ENCODE measurements at places on chromosomes 1 and 21.

GRCh38 chr1:205058853-205059252 is 15.8 kb downstream of the CNTN2 start:
- DNase-seq: no peak

DNA sequence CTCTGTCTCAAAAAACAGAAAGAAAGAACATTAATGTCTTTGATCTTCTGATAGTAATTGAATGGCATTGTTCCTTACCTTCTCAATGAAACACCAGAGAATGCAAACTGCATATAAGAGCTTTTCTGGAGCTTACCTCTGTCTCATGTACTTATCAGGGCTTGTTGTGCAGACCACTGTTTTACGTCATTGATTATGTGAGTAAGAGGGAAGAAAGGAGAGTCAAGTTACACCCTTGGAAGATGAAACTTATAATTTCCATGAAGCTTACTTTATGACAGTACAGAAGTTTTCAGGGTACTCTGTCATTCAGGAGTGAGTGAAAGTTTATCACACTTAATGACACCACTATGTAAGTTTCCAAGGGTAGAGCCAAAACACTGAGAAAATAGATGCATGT is 49.0 kb upstream of the MAB21L3 start:
- no peak for DNase-seq

- no peak for DNase-seq
These were observed 562.1 kb downstream of the NPHP4 start for GRCh38 chr1:5430136-5430535.

DNA sequence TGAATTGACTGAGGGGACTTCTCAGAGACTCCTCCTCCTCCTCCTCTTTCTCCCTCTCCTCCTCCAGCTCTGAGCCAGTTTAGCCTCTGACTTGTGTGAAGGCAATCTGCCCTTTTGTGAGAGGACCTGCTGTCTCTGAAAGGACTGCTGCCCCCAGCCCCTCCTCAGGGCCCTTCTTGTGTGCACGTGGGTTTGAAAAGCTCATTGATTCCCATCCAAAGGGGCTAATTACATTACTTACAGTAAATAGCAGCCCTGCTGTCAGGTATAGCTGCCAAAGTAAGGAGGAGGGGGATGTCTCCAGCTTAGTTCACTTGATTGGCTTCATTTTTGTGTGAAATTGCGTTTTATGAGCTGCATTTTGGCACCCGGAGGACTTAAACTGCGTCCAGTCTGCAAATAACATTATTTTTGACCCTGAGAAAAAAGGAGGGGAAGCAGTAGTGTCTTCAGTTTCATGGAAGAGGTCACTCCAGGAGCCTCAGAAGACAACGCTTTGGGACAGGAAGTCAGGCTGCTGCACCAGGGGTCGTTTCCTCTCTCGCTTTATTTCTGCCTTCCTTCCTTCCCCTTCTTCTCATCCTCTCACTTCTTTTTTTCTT is 1.8 kb upstream of the LHX9 start:
- DNase-seq: no peak

DNA sequence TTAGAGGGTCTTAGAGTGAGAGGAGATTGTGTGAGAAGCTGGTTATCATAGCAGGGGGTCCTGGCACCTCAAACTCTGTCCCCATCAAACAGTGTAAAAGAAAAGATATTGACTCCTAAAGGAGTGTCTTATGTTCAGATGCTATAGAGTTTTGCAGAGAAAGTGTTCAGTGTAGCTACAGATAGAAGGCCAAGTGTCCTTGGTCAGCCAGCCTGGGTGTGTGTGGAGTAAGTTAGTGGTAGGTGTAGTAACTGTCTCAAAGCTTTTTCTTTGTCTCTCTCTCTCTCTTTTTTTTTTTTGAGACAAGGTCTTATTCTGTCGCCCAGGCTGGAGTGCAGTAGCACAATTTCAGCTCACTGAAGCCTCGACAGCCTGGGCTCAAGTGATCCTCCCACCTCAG is 17.2 kb downstream of the CAMTA1 start:
- DNase-seq: no peak

DNA sequence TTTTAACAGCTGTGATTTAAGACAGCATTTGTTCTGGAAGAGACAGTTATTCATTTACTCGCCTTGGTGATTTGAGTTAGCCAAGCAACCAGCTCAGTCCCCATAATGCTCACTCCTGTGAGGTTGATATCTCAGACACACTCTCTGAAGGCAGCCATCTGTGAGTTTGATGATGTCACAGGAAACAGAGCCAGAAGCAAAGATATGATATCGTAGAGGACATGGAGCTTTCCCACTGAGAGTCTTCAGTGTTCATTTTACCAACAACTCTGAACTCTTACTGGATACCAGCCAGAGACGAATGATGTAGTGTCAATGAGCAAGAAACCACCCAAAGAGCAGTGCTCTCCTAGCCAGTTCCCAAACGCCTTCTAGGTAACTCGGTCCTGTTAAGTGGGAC is 219.4 kb downstream of the SLC35F3 start:
- no peak for DNase-seq

DNA sequence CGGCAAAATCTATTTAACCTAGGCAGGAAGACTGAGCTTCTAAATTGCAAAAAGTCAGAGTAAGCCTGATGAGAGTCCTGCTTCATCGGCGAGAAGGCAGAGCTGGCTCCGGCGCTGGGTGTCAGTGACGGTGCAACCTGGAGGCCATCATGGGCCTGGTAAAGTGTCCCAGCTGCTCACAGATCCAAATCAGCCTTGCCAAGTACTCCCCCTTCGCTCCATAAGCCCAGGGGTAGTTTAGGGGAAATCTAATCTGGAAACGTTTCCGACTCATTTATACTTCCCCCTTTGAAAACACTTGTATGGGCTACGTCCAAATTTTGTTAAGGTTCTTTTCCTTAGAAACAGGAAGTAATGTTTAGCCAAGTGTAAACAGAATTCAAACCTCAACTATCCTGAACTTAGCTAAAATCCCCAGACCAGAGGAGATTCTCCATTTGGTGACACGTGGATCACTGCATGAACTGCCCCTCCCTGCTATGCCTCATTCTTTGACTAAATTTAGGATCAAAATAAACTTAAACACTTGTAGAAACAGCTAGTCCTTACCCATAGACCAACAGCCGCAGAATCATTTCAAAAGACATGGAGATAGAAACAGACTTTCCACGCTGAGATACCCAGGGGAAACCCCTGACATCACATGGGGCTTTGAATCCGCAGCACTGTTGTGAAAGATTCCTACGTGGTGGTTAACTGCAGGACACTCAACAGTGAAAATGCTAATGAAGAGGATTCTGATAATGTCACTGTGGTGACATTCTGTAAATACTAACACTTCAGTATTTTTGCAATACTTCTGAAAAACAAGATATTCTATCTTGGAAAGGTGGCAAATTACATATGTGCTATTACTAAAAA is 172.7 kb downstream of the TGFBR3 start:
- no peak for DNase-seq

DNA sequence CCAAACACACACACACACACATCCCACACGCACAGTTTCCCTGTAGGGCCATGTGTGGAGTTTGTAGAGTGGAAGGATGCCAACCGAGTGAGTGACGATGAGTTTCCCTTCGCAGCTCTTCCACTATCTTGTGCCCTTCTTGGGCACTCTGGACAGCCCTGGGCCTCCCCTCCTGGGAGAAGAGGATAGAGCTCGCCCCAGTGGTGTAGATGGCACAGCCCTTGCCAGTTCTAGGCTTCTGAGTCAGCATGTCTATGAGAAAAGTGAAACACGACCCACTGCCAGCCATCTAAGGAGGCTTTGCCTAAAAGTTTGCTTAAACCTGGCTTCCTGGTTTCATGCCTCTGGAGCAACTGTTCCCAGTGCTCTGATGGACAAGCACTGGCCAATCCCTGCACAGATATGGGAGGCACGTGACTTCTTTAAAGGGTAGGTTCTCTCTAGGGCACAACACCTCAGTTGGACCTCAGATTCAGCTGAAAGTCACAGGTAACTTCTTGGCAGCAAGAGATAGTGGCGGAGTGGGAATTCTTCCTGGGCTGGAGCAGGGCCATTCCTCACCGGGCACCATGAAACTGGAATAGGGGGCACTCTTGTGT is 195.9 kb upstream of the GALNT2 start:
- DNase-seq: no peak

DNA sequence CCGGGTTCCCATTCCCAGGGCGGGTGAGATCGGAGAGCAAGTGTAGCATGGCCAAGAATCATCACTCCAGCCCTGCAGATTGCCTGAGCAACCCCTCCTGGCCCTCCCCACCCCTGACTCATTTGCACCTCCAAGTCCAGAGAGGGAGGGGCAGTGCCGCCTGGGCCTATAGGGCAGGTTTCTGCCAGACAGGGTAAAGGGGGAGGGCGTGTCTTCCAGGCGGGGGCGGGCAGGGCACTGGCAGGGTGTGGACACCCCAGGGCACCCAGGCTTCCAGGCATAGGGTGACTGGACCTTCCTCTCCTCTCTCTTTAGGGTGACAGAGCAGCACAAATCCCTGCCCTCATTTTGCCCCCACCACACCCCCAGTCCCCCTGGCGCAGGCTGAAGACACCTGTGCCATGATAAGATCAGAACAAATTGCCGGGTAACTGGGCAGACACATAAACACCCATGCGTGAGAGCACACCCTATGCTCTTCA is 3.2 kb upstream of the CRYBG2 start:
- DNase-seq: no peak

DNA sequence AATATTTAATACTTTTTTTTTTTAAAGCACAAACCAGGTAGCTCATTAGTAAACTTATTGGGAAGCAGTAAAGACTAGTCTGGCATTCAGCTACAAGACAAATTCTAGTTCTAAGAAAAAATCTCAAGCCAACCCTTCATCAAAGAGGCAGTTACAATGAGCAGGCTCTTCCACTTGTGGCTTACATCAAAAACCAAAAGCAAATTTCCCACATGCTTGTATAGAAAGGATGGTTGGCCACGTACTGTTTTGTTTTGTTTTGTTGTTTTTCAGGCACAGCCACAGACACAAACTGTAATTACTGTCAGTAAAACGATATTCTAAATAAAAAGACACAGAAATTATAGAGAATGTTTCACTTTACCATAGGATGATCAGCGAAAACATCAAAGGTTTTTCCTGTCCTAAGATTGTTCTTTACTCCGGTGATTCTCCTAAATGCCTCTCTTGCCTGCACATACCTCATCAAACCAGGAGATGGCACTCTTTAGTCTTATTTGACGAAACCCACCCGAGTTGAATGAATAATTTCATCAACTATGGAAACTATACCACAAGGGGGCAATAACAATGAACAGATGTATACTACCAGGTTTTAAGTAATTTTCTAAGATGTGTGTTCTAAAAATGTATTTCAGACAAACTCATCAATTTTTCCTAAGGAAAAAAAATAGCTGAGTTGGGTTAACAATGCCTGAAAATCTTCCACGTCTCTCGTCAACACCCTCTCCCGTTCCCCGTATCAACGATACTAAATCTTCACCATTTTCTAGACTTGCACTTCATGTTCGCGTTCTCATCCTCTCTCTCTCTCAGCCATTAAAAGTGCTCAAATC is 26.9 kb downstream of the RPL5 start:
- no peak for DNase-seq

DNA sequence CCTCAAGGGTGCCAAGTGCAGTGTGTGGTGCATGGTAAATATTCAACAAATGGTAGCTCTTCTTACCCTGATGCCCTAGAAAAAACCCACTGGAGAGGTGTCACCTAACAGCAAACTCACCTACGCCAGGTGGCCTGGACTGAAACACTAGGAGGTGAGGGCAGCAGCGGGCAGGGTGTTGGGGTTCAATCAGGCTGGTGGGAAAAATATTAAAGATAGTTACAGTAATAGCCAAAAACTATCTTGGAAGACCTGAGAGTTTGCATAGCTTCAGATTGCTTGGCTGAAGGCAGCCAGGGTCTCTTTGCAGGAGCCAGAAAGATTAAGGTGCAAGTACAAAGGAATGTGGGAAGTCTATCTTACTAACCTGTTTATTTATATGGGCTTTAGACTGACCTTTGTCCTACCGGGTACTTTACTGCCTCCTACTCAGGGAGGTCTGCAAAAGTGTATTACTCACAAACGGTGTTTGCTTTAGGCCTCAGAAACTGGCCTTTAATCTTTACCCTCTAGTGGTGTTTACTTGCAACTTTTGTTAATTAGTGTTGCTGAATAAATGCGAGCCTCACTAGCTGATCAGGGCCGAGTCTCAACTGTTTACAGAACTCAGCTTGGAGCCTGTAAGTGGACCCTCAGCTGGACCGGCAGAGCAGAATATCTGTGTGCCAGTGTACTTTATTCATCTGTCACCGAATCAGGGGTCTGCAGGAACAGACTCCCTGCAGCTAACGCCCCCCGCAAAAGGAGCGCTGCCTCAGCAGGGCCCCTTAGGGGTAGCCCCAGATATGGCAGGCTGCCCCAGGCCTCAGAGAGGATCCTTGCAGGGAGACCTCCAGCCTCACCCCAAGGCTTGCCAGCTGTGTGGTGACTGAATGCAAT is 63.9 kb downstream of the SYF2 start:
- no peak for DNase-seq

GRCh38 chr1:981491-981954 is 370 bp downstream of the PERM1 start:
- no peak for DNase-seq

DNA sequence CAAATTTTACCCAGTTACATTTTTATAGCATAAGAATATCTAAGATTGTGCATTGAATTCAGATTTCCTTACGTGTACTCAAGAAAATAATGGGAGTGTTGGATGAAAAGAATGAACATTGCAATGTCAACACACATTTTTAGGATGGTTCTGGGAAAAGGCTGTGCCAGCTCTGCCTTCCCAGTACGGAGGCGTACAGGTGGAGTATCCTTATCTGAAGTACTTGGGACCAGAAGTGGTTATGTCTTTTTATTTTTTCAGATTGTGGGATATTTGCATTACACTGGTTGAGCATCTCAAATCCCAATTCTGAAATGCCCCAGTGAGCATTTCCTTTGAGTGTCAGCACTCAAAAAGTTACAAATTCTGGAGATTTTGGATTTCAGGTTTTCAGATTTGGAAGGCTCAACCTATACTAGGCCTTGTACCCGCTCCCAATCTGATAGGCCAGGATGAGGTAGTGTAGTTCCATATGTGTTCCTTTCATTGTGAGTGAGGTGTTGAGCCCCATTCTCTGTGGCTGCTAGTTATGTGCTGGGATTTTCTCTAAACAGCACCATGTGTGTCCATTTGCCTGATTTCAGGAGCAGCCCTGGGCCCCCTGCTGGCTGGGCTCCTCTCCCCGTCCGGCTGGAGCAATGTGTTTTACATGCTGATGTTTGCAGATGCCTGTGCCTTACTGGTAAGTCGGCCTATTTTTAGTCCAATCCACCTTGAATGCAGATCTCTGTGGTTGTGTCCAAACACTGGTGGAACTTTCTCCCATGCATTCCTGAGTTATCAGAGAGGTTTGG is 60.8 kb downstream of the SLC37A1 start:
- DNase-seq: no peak

- DNase-seq: no peak
These were observed 66.3 kb downstream of the SIM2 start for GRCh38 chr21:36765229-36765628.

GRCh38 chr21:17359781-17360180 is 153.1 kb upstream of the CXADR start:
- no peak for DNase-seq

GRCh38 chr1:54528613-54529012 is 19.4 kb upstream of the ACOT11 start:
- no peak for DNase-seq

DNA sequence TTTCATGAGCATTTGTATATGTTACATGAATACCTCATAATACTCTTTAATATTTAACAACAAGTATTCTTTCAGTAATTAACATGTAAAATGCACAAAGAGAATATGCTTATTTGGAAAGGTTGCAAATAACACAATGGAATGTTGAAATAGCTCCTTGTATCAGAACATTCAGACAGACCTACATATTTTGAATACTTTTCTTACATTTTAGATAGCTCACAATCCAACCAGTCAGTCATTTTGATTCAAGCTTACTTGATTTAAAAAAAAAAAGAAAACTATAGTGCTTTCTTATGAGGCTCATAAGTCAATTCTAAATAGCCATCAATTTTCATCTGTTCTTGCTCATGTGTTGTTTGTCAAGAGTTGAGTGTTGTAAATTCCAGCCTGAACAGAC is 518.8 kb downstream of the ADGRL2 start:
- no peak for DNase-seq

Data from stimulated activated CD8-positive, alpha-beta memory T cell treated with anti-CD3 and anti-CD28 coated beads, Interleukin-15, amount 100 ng/mL, for 24 hours (primary cell).